ENCODE measurements at places on chromosomes 16 and 17. TPM values are rescaled to one million over a fixed set of nuclear protein-coding genes. Genes with fewer than 3 reads are reported as not detected.

IGF2BP1 gene
- 0.20 TPM for total RNA-seq

AP1G1 gene
- total RNA-seq, result 43.8 TPM

ZP2 gene
- total RNA-seq, result 0.22 TPM

TBL3 gene
- total RNA-seq, result 21.2 TPM
